Glomerular endothelial cell (primary cell): ENCODE measurements at places on chromosomes 11 and 22. TPM values are rescaled to one million over a fixed set of nuclear protein-coding genes. Genes with fewer than 3 reads are reported as not detected.

Gene NUDT22
- total RNA-seq, result 50.7 and 53.5 TPM in 2 replicates

Gene RASL10A
- total RNA-seq, result 0.10 and 0.93 TPM in 2 replicates

Gene ZNF280A
- total RNA-seq, result 0.12 TPM in 1 of 2 replicates, not detected in the other

Gene RFPL2
- not detected in 2 replicates for total RNA-seq

Gene APOBEC3H
- total RNA-seq, result not detected in 2 replicates

Gene TMEM135
- 15.9 and 24.1 TPM in 2 replicates for total RNA-seq

Gene SMTNL1
- not detected in 2 replicates for total RNA-seq

Gene RNF215
- 18.8 and 26.4 TPM in 2 replicates for total RNA-seq

Gene ZC3H12C
- 13.5 and 16.8 TPM in 2 replicates for total RNA-seq

Gene BTG4
- total RNA-seq, result not detected in 2 replicates

Gene HBE1
- total RNA-seq, result not detected in 2 replicates

Gene OR5M11
- total RNA-seq, result not detected in 2 replicates

Gene CAPN5
- total RNA-seq, result 7.1 and 8.8 TPM in 2 replicates

Gene PNPLA3
- total RNA-seq, result 4.6 and 6.2 TPM in 2 replicates

Gene SPDYC
- not detected in 2 replicates for total RNA-seq

Gene FGF3
- total RNA-seq, result not detected in 2 replicates

Gene KRTAP5-11
- not detected in 2 replicates for total RNA-seq

Gene PAFAH1B2
- 92.6 and 98.5 TPM in 2 replicates for total RNA-seq

Gene CATSPER1
- 0.82 TPM in 1 of 2 replicates, not detected in the other for total RNA-seq

Gene OTOG
- not detected in 2 replicates for total RNA-seq

Gene YPEL4
- total RNA-seq, result 0.24 and 0.41 TPM in 2 replicates

Gene RCE1
- total RNA-seq, result 17.8 and 32.7 TPM in 2 replicates

Gene SEPTIN3
- 0.12 TPM in 1 of 2 replicates, not detected in the other for total RNA-seq

Gene GLB1L2
- 0.92 and 0.99 TPM in 2 replicates for total RNA-seq

Gene NKAPD1
- 10.5 and 14.4 TPM in 2 replicates for total RNA-seq

Gene LMO2
- 47.8 and 67.6 TPM in 2 replicates for total RNA-seq

Gene APOA4
- not detected in 2 replicates for total RNA-seq
